Right cardiac atrium (tissue), 5 donors: ENCODE measurements at places on chromosomes 7 and 10. TPM values are rescaled to one million over a fixed set of nuclear protein-coding genes. Genes with fewer than 3 reads are reported as not detected.
A peak's percentile ranks its signal among the peaks of the same experiment; 100 is the strongest.

Gene TACC2
- 234 TPM for polyA plus RNA-seq

GRCh38 chr7:148809856-148810255 lies 74.2 kb downstream of the EZH2 start:
- DNase-seq, result peak; percentile 16

DNA sequence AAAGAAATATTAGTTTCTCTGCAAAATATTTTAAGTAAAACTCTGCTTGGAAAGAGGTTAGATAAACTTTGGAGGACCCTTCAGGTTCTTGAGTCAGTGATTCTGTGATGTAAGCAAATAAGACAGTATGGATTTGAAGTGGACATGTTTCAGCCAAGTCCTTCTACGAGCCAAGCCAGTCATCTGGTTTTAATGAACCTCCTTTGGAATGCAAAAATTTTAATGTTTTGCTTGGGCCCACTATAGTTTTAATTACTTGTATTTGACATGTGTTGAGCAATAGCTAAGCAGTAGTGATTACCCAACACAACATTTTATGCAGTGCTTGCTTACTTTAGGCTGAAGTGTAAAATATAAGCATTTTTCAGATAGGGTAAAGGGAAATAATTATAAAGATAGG lies 296.3 kb upstream of the SEMA3D start:
- no peak for DNase-seq

DNA sequence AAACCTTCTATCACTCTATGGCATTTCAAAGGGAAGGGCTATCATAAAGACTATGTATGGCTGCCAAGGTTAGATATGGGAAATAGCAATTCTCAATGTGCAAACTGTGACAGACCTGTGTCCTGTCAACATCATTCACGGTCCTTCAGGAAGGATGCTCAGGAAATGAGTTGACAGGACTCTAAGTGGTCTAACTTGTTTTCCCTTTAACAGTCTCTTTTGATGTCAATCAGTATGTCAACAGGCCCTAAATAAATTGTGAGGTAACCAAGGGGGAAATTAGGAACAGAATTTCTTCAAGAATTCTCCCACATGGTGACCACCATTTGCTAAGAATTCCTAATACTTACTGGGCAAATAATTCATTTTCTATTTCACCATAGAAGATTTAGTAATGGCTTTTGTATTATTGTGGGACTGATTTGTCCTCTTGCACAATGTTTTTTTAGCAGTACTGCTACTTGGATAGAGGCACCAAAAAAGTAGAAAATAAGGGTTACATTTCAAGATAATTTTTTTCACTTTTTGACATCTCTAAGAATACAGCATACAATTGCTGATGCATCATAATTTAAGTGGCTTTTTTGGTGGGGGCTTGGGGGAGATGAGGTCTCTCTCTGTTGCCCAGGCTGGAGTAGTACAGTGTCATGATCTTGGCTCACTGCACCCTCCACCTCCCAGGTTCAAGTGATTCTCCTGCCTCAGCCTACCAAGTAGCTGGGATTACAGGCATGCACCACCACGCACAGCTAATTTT lies 275.8 kb downstream of the CACNA2D1 start:
- DNase-seq, result no peak

Gene WNT2
- 0.57 TPM for polyA plus RNA-seq

GRCh38 chr10:8378198-8378983 lies 323.9 kb downstream of the GATA3 start:
- no peak for DNase-seq

Gene OIT3
- 2.1 TPM for polyA plus RNA-seq

Gene NKX6-2
- polyA plus RNA-seq, result 0.32 TPM

Gene GIMAP4
- 31.3 TPM for polyA plus RNA-seq

Gene ACSM6
- not detected for polyA plus RNA-seq

DNA sequence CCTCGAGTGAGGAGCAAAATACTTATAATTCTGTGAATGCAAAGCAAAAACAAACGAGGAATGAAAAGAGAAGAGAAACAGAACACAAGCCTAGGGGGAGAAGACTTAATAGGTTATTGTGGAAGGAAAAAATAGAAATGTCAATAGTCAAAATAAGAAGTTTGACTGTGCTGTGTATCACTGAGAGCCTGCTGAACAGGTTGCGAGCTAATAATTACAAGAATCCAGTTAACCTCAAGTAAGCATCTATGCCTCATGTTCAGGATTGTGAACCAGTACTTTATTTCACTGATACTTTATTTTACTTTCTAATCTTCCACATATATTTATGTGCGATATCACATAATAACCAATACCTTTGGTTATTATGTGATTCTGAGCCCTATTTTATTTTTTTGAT lies 316.7 kb downstream of the OTUD1 start:
- no peak for DNase-seq

DNA sequence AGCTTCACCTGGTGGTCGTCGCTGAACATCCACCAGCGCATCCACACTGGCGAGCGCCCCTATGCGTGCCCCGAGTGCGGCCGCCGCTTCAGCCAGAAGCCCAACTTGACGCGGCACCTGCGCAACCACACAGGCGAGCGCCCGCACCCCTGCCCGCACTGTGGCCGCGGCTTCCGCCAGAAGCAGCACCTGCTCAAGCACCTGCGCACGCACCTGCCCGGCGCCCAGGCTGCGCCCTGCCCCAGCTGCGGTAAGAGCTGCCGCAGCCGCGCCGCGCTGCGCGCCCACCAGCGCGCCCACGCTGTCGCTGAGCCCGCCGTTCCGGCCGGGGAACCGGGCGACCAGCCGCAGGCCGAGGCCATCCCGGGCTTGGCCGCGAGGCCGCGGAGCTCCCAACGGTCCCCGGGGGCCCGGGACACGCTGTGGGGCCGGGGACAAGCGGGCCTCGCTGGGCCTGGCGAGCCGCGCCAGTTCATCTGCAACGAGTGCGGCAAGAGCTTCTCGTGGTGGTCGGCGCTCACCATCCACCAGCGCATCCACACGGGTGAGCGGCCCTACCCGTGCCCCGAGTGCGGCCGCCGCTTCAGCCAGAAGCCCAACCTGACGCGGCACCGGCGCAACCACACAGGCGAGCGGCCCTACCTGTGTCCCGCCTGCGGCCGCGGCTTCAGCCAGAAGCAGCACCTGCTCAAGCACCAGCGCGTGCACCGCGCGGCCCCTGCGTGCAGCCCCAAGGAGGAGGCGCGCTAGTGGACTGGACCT lies 18.4 kb downstream of the ZNF775 start:
- DNase-seq, result no peak

GRCh38 chr10:130461631-130462030 lies 325.4 kb downstream of the GLRX3 start:
- DNase-seq, result no peak

Gene FERD3L
- not detected for polyA plus RNA-seq

DNA sequence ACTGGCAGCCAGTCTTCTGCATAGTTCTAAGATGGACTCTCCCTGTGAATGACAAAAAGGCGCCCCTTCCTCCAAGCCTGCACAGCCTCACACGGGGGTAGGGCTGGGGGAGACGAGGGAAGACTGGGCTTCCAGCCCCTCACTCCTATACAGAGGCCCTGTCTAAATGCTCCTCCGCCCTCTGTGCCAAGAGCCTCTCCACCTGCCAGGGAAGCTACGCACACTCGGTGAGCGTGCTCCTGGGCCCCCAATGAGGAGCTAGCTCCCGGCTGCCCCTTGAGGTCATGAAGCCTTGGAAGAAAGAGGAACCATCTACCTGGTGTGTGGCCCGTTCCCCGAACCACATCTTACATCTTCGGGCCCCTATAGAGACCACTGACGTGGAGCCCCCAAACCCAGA lies 54.8 kb downstream of the CRTAC1 start:
- no peak for DNase-seq

GRCh38 chr7:93895859-93896600 lies 5.5 kb upstream of the TFPI2 start:
- no peak for DNase-seq

- DNase-seq, result no peak
Observed at GRCh38 chr10:113939212-113939860, 84.9 kb downstream of the NHLRC2 start.

DNA sequence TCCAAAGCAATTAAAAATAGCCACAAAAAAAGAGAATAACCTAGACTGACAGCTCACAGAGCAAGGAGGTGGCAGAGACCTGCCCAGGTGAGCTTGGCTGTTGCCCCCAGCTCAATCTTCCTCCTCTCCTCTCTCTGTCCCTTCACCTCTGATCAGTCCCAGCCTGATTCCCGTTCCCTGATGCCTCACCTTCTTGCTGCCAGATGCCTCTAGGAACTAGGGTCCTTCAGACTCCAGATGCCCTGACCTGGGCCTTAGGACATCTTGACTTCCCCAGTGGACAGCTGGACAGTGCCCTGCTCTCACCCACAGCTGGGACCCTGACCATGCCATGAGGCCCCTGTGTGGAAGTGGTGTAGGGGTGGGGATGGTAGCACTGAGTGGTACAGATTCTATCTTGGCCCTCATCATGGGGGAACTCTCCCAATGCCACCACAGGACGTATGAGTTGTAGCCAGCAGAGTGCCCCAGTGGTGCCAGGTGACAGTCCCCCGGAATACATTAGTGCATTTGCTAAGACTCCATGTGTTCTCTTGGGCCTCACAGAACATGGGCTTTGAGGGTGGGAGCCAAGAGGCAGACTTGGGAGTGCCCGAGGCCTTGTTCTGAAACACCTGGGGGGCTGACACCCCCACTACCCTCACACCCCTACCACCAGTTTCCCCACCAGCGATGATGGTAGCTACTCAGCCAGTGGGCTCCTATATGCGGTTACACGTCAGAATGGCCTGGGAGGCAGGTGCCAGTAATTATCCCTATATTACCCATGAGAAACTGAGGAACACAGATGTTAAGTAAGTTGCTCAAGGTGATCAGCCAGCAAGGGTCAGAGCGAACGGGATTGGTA lies 2.0 kb downstream of the DEPP1 start:
- DNase-seq, result no peak

- no peak for DNase-seq
Observed at GRCh38 chr7:7922684-7923385, 45.8 kb upstream of the GLCCI1 start.

Gene C7orf33
- polyA plus RNA-seq, result not detected

GRCh38 chr7:155059703-155060102 lies 10.4 kb upstream of the HTR5A start:
- DNase-seq, result no peak
